CD4-positive, alpha-beta memory T cell (primary cell): ENCODE measurements at places on chromosomes 1 and 21.

GRCh38 chr1:212753749-212754148, 37.8 kb downstream of the NSL1 start:
- no peak for DNase-seq

GRCh38 chr1:70222716-70223235, 1.6 kb downstream of the SRSF11 start:
- DNase-seq: no peak

DNA sequence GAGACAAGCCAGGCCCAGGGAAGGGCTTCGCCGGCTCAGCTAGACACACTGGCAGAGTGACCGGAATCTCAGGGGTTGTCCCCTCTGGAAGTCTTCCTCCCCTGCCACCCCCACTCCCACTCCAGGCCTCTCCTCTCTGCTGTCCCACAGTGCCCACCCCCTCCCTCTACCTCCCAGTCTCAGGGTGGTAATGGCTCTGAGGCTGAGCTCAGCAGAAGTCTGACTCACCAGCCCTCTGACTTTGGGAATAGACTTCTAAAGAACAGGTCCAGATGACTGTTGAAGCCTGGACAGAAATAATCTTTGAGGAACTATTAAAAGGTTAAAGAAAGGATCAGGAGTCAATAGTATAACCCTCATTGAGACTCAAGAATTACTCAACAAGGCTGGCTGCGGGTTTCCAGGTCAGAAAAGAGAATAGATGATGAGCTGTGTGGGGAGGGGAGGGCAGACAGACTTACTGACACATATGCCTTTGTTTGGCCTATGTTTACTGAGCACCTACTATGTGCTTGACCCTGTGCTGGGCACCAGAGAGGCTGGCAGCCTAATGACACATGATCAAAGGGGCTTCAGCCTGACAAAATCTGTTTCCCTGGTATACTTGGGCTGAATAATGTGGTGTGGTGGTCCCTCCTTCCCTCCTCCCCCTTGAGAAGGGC, 8.2 kb downstream of the HCRTR1 start:
- no peak for DNase-seq

- no peak for DNase-seq
Measured at GRCh38 chr1:26278303-26278702, 1.6 kb upstream of the SH3BGRL3 start.

DNA sequence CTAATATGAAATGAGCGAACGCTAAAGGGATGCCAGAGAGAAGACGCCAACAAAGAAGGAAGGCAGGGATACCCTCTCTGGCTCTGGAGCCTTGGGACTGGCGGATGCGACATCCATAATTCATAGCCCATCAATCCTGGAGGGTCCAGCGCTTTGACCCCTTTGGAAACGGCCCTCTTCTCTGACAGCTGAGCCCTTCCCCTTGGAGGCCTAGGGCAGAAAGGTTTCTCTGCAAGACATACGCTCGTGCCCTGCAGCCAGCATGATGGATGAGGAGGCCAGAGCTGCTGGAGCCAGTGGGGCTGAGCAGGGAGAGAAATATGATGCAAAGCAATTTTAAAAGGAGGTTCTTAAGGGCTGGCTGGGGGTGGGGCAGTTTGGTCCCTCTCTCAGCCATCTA, 22.2 kb downstream of the OPTC start:
- DNase-seq: no peak

DNA sequence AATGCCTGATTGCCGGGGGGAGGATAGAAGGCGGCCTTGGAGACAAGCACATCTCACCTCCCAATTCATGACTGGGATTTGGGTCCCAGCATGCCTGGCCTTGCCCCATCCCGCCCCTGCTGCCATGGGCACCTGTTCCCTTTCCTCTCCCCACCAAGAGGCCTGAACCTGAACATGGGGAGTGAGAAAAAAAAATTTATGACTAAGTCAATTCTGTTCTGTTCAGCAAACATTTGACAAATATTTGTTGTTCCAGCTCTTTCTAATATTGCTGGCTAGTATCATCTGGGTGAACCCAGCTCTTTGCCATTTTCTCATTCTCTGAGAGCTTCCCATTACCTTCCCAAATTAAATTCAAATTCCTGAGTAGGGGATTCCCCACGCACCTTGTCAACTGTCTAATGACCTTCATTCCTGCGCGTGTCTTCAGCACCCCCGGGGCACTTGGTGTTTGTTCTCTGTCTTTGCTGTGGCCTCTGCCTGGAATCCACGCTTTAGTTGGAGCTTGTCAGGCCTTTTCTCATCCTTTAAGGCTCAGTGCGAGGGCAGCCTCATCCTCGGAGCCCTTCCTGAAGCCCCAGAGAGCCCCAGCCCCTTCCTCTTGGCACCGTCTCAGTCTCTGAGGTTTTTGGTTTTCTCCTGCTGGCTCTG, 42.8 kb downstream of the ARHGEF10L start:
- DNase-seq: no peak

GRCh38 chr1:165855010-165855838, 27.8 kb downstream of the UCK2 start:
- DNase-seq: no peak
